ENCODE measurements at places on chromosomes 4 and X.

GRCh38 chr4:77488882-77489281 is 116.7 kb upstream of the CXCL13 start:
- no peak for DNase-seq

DNA sequence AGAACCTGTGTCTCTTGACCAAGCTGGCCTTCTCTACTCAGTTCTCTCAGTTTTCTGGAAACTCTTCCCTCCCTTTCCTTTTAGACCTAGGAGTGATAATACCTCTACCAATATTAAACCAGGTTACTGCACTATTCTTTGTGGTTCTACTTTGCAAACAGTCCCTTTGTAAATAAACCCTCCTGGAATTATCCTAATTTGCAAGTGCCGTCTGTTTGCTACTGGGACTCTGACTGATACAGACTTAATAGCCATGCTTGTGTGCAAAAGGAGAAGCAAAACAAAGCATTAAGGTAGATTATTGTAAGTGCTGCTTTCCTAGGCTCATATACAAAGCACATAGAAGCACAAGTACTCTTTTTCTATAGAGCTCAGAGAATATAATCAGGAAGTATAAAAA is 507.0 kb downstream of the INPP4B start:
- DNase-seq, result no peak

DNA sequence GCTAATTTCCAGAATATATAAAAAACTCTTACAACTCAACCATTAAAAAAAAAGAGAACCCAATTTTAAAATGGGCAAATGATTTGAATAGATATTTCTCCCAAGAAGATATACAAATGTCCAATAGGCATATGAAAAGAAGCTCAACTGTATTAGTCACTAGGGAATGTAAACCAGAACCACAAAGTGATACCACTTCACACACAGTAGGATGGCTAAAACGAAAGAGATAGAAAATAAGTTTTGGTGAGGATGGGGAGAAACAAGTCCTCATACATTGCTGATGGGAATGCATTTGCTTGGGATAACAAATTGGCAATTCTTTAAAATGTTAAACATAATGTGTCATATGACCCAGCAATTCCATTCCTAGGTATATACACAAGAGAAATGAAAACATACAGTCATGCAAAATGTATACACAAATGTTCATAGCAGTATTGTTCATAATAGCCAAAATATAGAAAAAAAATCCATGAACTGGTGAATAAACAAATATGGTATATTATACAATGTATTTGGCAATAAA is 5.7 kb downstream of the TCEAL3 start:
- DNase-seq, result no peak

DNA sequence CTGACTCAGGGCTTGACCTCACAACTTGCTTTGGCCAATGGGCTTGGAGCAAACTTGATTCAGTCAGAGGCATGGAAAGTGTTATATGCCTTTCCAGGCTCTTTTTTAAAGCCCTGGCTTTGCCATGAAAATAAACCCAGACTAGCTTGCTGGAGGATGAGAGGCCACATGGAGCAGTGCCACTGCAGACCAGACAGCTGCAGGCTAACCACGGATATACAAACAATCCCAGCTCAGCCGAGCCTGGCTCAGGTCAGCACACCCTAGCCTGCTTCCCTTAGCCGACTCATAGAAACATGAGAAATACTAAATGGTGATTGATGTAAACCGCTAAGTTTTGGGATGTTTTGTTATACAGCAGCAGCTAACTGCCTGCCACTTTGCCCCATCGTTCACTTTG is 345.1 kb downstream of the ARHGAP10 start:
- DNase-seq, result no peak

- DNase-seq, result peak; percentile 2
Observed at GRCh38 chrX:155577682-155578081, 35.1 kb downstream of the TMLHE start.

DNA sequence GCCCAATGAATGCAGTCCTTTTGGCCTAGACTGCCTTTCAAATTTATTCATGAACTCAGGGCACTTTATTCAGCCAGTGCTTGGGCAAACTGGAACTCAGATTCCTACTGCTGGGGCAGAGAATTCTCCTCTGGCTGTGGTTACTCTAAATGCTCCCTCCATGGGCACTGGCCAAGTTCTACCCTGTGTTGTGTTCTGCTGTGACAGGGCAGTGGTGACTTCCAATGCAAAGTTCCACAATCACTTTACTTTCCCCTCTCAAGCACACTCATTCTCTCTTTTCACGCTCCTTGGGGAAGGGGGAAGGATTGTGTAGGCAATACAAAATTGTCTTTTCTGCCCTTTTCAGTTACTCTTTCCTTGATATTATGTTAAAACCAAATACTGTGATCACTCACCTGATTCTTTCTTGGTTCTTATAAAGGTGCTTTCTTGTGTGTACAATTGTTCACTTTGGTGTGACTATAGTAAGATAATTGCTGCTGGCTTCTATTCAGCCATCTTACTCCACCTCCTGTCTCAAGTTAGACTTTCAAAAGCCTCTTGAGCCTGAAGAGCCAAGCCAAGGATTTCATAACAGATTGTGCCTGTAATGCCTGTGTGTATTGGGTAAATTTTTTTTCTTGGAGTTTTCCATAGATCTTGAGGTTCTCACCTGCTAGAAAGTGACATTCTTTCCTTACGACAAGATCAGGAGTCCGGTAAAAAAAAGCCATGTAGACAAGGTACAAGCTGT is 1078.6 kb downstream of the FAM133A start:
- no peak for DNase-seq

GRCh38 chr4:81541161-81541945 is 69.6 kb upstream of the RASGEF1B start:
- DNase-seq, result no peak

GRCh38 chr4:82553020-82553419 is 8.8 kb downstream of the TMEM150C start:
- no peak for DNase-seq

GRCh38 chr4:101708293-101709039 is 82.1 kb upstream of the BANK1 start:
- DNase-seq, result no peak

DNA sequence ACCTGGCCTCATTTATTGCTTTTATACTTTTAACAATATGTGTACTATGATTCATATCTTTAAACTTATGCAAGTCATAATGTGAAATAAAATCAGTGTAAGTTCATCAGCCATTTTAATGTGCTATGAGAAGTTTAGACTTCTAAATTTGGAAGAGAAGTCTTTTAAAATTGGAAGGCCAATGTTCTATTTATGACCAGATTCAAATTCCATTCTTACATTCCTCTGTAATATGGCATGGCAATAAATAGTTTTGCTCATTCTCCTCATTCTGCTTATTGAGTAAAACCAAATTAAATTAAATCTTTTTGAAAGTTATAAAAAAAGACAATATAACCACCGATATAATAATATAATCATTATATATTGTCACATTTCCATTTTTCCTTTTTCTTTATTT is 126.2 kb downstream of the SORBS2 start:
- DNase-seq, result no peak

DNA sequence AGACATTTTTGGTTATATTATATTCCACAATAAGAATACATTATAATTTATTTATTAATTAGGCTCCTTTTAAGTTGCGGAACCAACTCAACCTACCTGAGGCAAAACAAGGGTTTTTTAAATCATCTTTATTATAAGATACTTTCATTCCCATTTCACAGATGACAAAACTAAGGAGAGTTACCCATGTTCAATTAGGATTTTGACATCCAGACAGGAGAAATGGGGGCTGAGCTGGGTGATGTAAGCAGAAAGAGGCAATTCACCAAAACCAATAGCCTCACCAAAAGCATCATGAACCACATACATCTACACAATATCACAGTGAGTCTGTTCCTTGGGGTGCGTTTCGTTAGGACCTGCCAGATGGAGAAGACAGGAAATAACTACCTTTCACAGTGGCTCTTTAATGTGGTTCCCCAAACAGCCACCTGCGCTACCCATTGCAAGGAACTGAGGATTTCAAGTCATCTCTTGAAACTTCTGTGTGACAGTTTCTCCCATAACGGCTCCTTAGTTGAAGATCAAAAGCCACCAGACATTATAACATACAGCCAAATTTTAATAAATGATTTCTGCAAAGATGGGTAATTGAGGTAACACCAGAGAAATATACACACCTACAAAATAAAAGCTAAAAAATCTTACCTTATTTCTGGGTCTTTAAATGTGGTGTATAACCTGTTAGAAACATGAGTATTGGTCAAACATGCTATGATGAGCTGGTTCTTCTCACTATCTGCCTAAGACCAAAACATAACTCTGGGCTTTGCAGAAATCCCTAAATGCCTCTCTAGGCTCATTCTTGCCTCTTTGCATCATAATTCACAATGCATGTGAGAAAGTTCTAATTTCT is 190.6 kb upstream of the LEF1 start:
- no peak for DNase-seq

DNA sequence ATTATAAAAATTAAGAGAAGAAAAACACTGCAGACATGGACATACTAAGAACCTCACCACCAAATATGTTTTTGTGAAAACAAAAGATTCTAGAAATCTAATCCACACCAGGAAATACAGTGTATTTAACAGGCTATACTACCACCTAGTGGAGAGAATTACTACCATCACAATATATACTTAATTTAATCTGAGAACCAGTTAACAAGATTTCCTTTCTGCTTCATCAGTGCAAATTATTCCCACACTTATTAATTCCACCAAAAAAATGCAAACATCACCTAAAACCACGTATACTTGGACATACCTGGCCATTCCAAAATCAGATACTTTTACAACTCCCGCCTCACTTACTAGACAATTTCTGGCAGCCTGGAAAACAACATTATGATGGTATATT is 7.0 kb upstream of the TXK start:
- peak; percentile 53 for DNase-seq

DNA sequence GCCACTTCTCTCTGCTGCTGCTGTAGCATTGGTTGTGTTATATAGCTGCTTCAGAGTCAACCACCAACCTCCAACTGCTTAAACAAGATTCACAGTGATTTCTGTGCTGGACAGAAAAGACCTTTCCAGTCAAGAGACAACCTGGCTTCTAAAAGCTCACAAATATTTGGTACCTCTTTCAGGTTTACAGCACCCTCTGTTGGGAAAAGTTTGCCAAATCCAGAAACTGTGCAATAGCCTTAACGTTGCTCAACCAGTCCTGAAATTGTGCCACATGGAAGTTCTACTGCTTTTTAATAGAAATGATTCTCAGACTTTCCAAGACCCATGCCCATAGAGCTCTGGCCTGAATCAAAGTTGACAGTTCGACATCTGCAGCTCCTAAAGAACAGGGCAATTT is 842.1 kb upstream of the HTR2C start:
- DNase-seq, result peak; percentile 11

GRCh38 chr4:148770848-148771247 is 328.6 kb upstream of the NR3C2 start:
- no peak for DNase-seq

All from B cell (primary cell).